ENCODE measurements at places on chromosomes 3 and 15. TPM values are rescaled to one million over a fixed set of nuclear protein-coding genes. Genes with fewer than 3 reads are reported as not detected.

The MKRN3 gene
- total RNA-seq = 0.98 TPM

DNA sequence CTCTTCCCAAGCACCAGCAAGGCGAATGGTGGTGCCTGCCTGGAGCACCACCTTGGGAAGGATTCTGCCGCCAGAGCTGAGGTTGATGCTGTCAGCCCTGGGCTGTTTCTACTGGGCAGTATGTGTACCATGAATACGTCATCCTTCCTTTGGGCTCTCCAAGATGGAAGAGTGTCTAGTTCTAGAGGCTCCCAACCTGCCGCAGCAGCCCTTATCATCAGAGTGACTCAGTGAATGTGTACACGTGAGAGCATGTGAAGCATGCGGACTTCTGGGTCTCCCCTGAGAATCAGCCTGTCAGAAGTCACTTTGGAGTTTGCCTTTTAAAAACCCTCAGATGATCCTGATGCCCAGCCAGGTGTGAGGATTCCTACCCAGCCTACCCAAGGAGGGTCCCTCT, 20.9 kb downstream of the PLA2G4D start:
- no peak for DNase-seq

DNA sequence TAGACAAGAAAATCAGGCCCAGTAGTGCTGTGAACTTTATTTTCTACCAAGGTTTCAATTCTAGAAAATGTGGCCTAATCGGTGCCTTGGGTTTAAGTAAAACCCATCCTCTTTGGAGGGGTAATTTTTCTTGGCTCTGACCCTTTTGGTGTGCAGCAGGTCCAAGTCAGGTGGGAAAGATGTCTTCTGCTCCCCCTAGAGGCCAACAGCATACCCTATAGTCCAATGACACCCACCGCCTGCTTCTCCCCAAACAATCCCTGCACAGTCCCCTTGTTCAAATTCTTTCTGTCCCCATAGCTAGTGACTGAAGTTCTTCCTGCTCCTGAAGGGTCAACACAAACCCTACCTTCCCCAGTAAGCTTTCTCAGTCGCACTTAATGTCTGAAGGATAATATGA, 261.8 kb upstream of the GOLGA6L4 start:
- no peak for DNase-seq

- DNase-seq = no peak
Observed at GRCh38 chr3:71339049-71339448, 244.5 kb downstream of the FOXP1 start.

DNA sequence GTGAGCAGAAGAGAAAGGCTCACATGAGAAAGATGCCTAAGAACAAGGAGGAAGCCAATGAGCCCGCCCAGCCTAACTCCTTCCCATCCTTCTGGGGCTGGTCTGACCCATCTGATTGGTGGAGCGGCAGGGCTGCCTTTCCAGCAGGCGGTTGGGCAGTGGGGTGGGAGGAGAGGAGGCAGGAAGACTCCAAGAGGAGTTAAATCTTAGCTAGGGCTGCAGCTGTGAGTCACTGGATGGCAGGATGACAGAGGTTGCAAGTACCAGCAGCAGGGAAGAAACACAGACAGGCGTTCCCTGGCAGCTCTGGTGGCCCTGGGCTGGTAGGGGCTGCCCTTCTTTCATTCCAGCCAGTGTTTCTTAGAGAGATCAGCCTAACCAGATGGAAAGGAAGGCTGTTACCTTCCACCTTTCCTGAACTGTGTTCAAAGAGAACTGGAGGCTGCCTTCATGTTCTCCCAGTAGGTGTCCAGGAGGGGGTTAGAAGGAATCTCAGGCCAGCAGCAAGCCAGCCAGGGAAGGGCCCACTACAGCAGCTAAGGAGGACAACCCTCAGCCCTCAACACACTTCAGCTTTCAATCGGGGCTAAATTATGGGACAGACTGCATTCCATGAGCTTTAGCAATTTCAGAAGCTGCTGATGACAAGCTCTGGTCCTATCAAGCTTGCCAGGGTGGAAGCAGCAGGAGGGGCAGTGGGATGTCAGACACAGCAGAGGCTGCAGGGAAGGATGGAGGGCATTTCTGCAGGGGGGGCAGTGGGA, 50.3 kb downstream of the CHSY1 start:
- DNase-seq = peak; percentile 65

The CPNE9 gene
- total RNA-seq = not detected

- no peak for DNase-seq
Observed at GRCh38 chr3:67937498-67938118, 283.2 kb upstream of the SUCLG2 start.

The PATL2 gene
- total RNA-seq = 2.2 TPM
